ENCODE measurements at places on chromosomes 4 and X.

DNA sequence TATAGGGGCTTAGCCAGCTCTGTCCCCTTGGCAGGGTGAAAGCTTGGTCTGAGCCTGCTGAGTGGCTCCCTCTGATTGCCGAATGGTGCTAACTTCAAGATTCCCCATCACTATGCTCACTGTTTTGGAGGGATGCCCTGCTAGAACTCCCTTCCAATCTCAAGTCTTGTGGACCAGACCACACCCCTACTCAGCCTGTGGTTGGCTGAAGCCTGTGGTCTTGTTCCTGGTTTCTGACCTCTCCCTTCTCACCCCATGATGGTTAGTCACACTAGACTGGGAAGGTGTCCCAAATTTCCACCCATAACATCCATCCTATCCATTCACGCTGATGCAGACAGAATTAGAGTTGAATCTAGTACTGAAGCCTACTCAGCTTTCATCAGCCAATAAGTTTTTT is 184.7 kb upstream of the NDP start:
- DNase-seq: no peak

GRCh38 chrX:111695297-111695880 is 14.4 kb downstream of the ALG13 start:
- no peak for DNase-seq

- no peak for DNase-seq
These were observed 15.8 kb downstream of the RNF212 start for GRCh38 chr4:1097553-1097952.

- DNase-seq: no peak
These were observed 731.1 kb upstream of the DIAPH2 start for GRCh38 chrX:95953564-95953963.

GRCh38 chr4:168509786-168510185 is 12.9 kb downstream of the PALLD start:
- peak; percentile 43 for DNase-seq

DNA sequence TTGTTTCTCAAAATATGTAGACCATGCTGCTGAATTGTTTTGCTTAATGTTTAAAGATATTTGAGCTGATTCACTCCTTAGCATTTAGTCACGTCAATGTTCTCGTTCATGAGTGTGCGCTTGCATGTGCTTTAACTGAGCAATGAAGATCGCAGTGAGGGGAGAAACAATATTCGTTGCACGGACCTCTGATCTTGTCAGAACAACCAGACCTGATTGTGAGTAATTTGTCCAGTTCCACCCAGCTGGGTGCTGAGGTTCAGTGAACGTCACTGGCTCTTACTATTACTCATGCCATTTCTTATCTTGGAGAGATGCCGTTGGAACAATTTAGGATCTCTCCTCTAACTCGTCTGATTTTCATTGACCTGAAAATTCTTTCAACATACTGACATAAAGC is 15.0 kb upstream of the PRKX start:
- no peak for DNase-seq
